Stimulated activated CD4-positive, alpha-beta T cell treated with anti-CD3 and anti-CD28 coated beads, Interleukin-12 subunit alpha, Interleukin-12 subunit beta, amount 100 ng/mL, for 48 hours (primary cell): ENCODE measurements at places on chromosomes 2 and 18.

DNA sequence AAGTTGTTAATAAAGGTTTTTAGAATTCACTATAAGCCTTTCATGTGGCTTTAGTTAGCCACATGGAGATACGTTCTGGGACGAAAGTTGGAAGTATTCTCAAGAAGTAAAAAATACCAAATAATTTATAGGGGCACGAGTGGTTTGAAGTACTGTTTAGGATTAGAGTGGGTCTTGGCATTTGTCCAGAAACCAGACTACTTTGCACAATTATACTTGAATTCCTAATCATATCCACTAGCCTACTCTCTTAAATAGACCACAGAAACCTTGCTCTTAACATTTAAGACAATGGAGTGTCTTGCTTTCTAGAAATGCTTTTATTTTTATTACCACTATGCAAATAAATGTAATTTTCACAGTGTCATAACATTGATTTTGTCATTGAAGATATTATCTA, 44.6 kb downstream of the UBE2E3 start:
- no peak for DNase-seq

GRCh38 chr2:62808554-62808953, 103.0 kb downstream of the EHBP1 start:
- no peak for DNase-seq

DNA sequence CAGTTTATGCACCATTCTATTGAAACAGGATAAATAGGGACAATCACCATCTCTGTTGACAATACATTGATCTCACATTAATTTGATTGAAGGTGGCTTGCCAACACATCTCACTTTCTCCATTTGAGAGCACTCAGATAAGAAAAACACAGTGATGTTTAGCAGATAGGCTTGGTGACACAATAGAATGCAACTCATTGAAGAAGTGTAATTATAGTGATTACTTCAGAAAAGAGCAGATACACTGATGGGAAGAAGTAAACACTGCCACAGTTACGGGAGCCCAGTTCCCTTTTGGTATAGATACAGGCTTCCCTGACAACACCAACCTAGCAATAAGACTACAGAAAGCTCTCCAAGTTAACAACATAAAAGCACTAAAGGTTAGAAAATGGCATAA, 89.1 kb downstream of the FIGN start:
- DNase-seq, result no peak

DNA sequence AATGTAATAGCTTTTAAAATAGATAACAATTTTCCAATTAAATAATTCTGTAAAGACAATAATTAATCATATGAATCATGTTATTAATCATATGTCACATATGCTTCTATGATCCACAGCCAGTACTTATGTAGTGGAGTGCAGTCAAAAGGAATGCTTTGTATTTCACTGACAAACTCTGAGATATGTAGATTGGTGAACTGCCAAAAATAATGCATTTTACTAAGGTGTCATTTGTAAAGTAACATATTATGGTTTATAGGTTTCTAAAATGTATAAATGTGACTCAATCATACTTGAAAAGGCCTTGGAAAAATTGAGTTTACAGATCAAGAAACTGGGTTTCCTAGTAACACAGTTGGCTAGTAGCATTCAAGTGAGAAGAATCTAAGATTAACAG, 93.8 kb upstream of the KCNH7 start:
- no peak for DNase-seq

DNA sequence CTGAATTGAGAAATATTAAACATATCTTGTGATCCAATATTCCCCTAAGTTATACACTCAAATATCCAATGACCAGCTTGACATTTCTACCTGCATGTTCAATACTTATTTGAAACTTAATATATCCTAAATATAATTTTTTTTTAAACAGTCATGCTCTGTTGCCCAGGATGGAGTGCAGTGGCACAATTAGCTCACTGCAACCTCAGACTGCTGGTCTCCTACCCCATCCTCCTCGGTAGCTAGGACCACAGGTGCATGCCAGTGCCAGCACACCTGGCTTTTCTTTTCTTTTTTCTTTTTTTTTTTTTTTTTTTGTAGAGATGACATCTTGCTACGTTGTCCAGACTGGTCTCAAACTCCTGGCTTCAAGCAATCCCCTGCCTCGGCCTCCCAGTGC, 4.2 kb downstream of the KYNU start:
- DNase-seq, result no peak

DNA sequence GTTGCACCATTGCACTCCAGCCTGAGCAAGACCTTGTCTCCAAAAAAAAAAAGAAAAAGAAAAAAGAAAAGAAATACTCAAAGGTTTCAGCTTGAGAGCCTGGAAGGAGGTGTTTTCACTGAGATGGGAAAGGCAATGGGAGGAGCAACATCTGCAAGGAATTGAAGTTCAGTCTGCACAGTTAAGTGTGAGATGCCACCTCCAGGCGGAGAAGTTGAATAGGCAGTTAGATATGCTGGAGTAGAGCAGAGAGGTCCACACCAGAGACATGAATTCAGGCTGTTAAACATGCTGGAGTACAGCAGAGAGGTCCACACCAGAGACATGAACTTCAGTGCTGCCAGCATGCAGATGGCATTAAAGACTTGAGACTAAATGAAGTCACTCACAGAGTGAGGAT, 41.4 kb upstream of the DTNB start:
- DNase-seq, result no peak

DNA sequence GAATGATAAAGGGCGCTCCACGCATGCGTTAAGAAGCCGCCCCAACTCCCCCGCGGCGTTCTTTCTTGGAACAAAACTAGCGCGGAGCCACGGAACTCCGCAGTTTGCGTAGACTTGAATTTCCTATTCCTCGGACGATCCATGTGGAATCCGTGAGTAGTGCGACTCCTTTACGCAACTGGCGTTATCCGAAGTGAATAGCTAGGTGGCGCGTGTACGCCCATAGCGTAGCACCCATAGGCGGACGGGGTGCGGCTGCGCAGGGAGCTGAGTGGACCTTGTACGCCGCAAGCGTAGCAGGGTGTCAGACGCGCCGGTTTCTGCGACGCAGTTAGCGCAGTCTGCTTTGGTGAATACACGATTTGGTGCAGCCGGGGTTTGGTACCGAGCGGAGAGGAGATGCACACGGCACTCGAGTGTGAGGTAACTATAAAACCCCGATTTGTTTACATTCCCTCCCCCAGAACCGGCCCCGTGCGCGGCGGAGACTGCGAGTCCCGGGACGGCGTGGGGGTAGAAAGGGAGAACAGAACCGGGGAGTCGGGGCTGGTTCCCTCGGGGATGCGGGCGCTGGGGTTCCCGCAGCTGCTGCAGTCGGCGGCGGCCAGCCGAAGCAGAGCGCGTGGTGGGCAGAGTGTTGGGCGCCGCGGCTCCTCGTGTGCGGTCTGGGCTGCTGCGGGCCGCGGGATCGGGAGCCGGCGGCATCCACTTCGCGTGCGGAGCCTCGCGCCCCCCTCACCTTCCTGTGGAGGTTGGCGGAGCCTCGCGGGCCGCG, at the start of gene SLC39A10:
Gene SLC39A10, plus strand, starts transcription at position 368 of the 775 bp plus-strand sequence. CDS start 22,817 bp downstream, outside the sequence.
- DNase-seq, result peak; percentile 99

- no peak for DNase-seq
Measured at GRCh38 chr2:59733970-59734369, 819.5 kb downstream of the BCL11A start.

DNA sequence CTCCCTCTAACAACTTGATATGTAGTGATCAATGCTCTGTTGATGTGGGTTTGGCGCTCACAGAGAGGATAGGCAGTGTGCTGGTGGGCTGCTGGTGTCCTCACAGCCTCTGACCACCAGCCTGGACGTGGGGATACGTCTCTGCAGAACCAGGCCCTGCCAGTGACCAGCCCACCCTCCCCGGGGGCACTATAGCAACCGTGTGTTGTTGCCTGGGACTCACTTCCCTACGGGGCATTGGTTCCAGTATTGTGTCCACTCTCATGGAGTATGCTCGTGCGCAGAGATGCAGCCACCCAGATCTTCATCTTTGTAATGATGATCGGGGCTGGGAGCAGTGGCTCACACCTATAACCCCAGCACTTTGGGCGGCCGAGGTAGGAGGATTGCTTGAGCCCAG, 180.1 kb downstream of the LDLRAD4 start:
- DNase-seq, result no peak

DNA sequence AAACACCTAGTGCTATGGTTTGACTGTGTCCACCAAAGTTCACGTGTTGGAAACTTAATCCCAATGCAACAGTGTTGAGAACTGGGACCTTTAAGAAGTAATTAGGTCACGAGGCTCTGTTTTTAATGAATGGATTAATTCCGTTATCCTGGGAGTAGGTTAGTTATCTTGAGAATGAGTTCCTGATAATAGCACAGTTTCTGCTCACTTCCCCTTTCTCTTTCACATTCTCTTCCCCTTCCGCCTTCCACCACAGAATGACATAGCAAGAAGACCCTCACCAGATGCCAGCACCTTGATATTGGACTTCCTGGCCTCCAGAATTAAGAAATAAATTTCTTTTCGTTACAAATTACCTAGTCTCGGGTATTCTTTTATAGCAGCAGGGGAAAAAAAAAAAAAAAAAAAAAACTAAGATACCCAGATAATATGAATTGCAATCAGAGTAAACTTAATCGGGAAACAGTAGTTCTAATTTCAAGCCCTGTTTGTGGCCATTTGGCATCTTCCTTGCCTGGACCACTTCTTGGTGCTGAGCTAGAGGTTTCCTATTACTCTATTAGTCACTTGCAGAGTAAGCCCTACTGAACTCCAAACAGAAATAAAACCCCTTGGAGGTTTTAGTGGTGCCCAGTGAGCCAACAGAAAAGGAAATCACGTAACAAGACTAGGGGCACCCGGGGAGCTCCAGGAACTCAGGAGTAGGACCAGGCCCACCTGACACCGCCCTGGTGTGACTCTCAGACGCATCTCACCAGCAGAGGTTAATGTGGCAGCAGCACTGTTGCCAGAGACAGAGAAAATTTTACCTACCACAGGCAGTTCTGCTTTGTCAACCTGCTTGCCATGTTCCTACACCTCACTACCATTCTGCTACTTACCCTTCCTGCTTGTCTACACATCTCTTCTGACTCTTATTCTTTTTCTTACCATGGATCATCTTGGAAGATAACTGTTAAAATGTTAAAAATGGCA, 147.6 kb upstream of the CAB39 start:
- no peak for DNase-seq

- no peak for DNase-seq
Measured at GRCh38 chr18:73079920-73080319, 212.1 kb upstream of the NETO1 start.

GRCh38 chr2:219983836-219984235, 356.4 kb downstream of the SLC4A3 start:
- no peak for DNase-seq

GRCh38 chr2:216056739-216057138, 24.9 kb downstream of the PECR start:
- no peak for DNase-seq
